ENCODE measurements at places on chromosomes 12 and 14.

GRCh38 chr12:24741216-24741615 lies 207.7 kb downstream of the BCAT1 start:
- no peak for DNase-seq

DNA sequence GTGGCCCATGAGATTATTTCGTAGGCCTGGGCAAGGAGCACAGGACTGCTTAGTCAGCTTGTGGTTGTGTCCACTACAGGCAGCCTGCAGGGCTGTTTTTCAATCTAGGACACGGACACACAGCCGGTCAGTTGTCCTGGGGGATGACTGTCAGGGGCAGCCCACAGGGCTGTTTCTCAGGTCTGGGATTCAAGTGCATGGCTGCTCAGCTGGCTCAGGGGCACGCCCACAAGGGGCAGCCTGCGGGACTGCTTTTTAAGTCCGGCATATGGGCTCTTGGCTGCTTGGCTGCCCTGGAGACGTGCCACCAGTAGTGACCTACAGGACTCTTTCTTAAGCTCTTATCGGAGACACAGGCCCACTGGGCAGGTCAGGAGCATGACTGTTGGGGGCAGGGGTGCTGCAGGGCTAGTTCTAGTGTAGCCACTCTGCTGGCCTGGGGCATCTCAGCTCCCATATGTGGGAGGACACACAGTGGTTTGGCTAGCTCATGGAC lies 26.6 kb upstream of the GTF2A1 start:
- no peak for DNase-seq

GRCh38 chr14:104776961-104777807 lies 18.4 kb downstream of the AKT1 start:
- DNase-seq, result no peak

- DNase-seq, result no peak
Measured at GRCh38 chr14:93930989-93931307, 3.8 kb downstream of the FAM181A start.

- DNase-seq, result no peak
Measured at GRCh38 chr14:94907626-94908261, 137.8 kb upstream of the GSC start.

DNA sequence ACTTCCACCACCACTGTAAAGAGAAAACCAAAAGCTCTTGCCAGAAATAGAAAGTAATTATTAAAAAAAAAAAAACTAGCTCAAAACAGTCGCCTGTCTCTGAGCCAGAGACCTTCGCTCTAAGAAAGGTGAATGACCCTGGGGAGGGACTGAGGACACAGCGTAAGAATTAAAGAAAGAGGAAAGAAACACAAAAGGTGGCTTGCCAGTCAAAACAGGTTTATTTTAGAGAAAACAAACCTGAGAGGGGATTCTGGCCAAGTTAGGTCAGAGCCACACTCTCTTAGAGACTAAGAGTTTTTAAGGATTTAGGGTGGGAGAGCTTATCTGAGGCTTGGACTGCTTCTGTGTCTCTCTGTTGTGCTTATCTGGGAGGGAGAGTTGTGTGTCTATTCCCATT lies 66.0 kb downstream of the DNAH10 start:
- no peak for DNase-seq

DNA sequence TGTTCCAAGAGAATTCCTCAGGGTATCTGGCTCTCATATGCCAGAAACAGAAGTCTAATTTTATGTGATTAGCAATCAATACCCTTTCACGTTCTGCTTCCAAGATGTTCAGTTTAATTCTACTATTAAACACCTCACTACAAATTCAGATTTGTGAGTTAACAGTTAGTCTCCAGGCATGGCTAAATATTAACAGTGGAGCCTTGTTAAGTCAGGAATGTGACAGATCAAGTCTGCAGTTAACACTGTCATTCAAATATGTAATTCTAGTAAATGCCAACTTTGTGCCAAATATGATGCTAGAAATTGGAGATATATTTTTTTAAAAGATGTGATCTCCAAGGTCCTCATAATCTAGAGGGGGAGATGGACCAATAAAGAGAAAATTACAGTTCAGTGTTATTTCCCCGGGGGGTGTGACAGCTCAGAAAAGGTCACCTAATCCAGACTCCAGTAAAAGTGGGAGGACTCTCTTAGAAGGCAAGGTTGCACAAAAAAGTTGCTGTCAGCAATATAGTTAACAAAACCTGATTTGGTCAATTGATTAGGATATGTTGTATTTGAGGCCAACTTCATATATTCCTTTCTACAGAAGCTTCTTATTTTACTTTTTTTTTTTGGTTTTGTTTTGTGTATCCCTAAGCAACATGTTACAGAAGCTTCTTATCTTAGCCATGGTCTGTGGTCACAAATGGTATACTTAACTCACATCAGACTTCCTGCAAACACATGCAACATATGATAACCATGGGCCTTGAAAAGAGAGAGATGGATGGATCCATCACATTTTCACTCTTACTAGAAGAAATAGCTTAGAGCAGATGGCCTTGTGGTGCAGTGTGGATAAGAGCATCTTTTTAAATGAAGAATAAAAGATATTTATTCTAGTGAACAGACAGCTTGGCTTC lies 18.4 kb upstream of the RNU6-7 start:
- no peak for DNase-seq

DNA sequence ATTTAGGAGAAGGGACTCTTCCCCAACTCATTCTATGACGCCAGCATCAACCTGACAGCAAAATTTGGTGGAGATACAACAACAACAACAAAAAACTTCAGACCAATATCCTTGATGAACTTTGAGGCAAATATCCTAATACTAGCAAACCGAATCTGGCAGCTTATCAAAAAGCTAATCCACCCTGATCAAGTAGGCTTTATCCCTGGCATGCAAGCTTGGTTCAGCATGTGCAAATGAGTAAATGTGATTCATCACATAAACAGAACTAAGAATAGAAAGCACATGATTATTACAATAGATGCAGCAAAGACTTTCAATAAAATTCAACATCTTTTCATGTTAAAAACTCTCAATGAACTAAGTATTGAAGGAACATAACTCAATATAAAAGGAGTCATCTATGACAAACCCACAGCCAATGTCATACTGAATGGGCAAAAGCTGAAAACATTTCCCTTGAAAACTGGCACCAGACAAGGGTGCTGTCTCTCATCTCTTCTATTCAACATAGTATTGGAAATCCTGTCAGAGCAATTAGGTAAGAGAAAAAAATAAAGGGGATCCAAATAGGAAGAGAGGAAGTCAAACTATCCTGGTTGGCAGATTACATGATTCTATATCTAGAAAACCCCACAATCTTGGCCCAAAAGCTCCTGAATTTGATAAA lies 233.3 kb downstream of the CCDC59 start:
- no peak for DNase-seq

DNA sequence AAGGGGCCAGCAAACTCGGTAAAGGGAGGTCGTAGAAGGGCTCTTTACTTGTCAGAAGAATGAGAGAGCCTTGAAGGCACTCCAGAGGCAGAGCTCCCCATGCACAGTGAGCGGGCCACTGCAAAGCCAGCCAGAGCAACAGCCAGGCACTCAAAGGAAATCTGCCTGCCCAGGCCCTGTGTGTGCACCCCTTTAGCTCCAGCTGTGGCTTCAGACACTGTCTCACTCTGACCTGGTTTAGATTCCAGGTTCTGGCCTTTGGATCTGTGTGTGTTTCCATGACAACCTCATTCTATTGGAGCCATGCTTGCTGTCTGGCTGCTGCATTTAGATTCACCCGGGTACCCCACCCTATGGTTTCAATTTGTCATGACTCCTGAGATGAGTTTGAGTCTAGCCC lies 170.3 kb downstream of the CAPZA3 start:
- DNase-seq, result no peak

DNA sequence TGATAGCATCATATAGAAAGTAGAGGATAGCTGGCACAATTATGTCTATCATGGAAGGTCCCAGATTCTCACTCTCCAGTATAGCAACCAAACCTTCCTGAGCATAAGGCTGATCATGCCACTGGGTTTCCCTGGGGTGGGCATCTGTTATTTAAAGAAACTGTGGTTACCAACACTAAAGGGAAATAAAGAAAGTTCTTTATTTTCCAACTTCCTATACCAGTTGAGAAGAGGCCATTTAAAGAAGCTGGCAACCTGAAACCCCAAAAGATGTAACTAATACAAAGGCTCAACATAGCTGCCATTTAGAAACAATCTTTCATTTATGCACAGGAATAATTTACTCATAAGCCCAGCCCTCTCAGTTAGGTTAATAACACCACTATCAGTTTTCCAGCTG lies 3.1 kb downstream of the BCAT1 start:
- no peak for DNase-seq

GRCh38 chr12:78095623-78096022 lies 264.9 kb downstream of the NAV3 start:
- no peak for DNase-seq

- DNase-seq, result no peak
Measured at GRCh38 chr12:121289962-121290361, 6.5 kb downstream of the CAMKK2 start.

- DNase-seq, result no peak
Measured at GRCh38 chr12:62934799-62935674, at the start of gene PPM1H. Gene PPM1H (minus strand): TSS chr12:62935150. CDS start chr12:62934736, 414 bp downstream.

DNA sequence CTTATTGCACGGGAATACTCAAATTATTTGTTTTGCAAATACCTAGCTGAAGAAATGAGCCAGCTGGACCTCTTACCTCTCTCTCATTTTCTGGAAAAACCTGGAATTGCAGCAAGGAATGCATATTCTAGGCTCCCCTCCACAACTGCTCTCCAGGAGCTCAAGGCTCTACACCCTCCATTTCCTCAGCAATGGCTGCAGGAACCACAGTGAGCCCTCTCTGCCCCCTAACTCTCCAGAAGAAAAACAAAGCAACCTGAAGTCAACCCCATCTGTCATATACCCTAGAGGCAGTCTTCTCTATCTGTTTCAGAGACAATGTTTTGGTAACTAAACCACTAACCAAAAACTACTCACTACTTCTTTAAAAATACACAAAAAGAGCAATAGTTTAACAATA lies 221.6 kb downstream of the SLC25A21 start:
- no peak for DNase-seq

GRCh38 chr12:23760495-23760894 lies 189.0 kb downstream of the SOX5 start:
- no peak for DNase-seq

DNA sequence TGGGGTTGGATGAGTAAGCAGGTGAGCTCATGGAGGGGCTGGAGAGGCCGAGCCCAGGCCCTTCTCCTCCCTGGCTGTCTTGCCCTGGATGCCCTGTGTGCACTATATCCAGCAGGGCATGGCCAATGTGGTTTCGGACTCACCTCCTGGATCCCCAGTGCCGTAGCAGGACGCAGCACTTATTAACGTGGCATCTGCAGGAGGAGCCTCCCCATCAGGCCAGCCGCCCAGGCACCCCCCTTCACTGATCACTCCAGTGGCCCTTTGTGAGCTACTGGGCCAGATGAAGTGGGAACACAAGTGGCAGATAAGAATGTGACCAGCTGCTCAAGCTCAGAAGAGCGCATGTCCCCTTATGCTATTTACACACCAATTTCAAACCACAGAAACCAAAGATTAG lies 43.1 kb upstream of the DICER1 start:
- DNase-seq, result no peak

- no peak for DNase-seq
Measured at GRCh38 chr14:101854366-101854765, 92.9 kb downstream of the PPP2R5C start.

Data from SIG-M5 (cell line).